Stimulated activated CD4-positive, alpha-beta T cell treated with anti-CD3 and anti-CD28 coated beads, TNF-alpha, amount 100 ng/mL, for 48 hours (primary cell): ENCODE measurements at places on chromosomes 12 and 14.
A peak's percentile ranks its signal among the peaks of the same experiment; 100 is the strongest.

GRCh38 chr12:110330124-110330523, 49.1 kb downstream of the ATP2A2 start:
- DNase-seq: no peak

DNA sequence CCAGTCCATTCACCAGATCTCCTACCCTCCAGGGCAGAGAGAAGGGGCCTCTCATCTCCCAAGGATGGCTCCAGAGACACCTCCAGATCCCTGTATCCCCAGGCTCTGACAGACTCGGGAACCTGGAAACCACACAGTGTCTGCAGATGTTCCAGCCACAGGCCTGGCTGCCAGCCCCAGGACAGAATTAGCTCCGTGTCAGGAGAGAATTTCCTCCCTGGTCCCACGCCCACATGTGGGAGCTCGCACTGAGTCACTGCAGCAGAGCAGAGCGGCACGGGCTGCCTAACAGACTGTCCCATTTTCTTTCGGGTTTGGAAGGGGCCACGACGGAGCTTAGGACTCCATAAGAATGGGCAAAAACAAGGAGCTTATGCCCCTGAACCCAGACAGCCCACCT, 33.6 kb downstream of the CMKLR1 start:
- DNase-seq: peak; percentile 3

- DNase-seq: no peak
Measured at GRCh38 chr12:116137318-116137717, 140.2 kb downstream of the MED13L start.

DNA sequence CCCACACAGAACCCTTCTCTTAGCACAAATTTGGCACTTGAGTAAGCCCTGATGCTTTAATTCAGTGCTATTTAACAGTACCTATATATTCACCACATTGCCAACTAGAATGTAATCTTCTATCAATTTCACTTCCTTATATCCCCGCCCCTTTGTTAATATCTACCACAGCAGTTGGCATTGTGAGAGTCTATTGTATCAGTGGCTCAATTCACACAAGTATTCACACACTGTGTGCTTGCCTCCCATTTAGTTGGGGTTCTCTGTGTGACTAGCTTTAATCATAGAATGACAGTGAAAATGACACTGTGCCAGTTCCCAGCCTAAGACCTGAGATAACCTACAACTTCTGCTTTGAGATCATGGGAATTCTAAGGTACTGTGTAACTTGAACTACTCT, 103.1 kb downstream of the SEC23A start:
- DNase-seq: no peak

GRCh38 chr14:52267501-52268278, at the start of gene PTGDR:
Gene PTGDR, plus strand, starts transcription at chr14:52267698. Its CDS starts 117 bp downstream, at chr14:52267815.
- DNase-seq: no peak

DNA sequence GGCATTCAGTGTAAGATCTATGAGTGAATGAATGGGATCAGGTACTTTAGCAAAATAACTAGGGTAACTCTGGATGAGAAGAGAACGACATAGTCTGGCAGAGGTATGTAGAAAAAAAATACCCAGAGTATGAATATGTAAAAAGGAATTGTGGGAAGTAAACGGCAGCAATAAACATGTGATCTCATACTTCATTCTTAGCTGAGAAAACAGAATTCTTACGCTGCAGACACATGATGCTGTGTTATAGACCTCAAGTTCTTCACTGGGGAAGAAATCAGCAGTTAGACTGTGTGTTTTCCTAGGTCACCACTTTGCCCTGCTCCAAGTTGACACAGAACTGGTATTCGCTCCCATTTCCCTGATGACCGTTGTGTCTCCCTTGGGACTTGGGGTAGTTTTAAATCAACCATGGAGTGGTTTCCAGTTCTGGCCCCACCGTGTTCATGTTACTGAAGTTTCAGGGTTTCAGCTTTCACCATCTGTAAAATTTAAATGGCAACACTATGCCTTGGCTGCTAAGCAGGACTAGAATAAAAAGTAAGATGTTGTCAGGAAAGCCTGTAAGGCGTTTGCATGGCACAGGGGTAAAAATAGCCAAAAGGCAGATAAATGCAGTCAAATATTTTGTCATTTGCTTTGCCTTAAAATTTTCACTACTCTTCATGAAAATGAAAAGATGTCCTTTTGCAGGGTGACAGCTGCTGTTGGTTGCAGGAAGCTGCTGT, 223.7 kb downstream of the PELI2 start:
- no peak for DNase-seq

GRCh38 chr14:88848571-88848970, 24.1 kb downstream of the TTC8 start:
- no peak for DNase-seq

DNA sequence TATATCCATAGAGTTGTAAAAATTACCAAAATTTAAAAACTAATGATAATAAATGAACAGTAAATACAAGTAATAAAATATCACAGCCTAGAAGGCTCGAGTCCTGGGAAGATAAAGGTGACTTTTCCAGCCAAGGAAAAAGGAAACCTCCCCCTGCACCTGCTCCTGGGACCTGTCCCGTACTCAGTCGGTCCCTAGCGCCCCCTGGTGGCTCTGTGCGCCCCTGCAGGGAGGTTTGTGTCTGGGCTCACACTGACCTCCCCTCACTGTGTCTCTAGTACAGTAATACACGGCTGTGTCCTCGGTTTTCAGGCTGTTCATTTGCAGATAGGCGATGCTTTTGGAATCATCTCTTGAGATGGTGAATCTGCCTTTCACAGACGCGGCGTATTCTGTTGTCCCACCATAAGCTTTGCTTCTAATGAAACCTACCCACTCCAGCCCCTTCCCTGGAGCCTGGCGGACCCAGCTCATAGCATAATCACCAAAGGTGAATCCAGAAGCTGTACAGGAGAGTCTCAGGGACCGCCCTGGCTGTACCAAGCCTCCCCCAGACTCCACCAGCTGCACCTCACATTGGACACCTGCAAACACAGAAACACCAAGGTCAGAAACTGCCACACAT, 1030.4 kb downstream of the TMEM121 start:
- peak; percentile 75 for DNase-seq

GRCh38 chr14:89654998-89655397, 238.0 kb upstream of the FOXN3 start:
- DNase-seq: no peak

DNA sequence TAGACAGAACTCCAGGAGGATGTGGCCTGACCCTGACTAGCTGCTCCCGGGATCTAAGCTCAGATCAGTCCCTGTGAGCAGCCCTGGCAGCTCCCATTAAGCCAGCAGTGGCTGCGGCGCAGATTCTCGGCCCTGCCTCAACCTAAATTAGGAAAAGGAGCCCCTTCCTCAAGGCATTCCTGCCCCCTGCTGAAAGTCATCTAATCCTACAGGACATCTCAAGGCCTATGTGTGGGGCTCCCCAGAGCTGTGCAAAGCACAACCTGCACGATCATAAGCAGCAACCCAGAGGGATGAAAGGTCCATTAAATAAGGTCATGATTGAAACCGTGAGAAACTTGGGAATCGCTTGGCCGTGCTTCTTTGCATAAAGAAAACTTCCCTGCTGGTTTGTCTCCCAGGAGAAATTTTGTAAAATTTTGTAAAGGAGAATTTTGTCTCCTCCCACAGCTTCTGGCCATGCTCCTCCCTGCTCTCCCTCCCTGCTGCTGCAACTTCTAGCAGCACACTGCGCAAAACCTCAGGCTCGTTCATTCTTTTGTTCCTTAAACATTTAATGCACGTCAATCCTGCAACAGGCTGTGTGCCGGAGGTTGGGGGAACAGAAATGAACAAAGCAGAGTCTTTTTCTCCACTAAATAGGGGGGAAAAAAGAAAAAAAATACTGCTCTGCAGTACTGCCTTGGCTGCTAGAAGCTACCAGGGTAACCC, 96.6 kb upstream of the SLC35F4 start:
- no peak for DNase-seq

- DNase-seq: no peak
Measured at GRCh38 chr12:120468325-120468820, 1.2 kb downstream of the SRSF9 start.

- DNase-seq: no peak
Measured at GRCh38 chr12:113475451-113476175, 3.9 kb upstream of the LHX5 start.

DNA sequence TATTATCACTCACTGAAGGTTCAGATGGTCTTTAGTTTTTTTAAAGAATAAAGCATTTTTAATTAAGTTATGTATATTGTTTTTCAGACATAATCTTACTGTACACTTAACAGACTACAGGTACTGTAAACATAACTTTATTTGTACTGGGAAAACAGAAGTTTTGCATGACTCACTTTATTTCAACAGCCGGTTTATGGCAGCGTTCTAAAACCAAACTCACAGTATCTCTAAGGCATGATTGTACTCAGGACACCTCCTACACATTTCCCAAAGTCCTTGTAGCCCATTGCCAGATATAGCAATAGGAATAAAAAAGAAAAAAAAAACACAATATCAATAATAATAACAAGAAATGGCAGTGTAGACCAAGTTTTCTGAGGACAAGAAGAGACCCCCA, 1341.4 kb downstream of the FSCB start:
- DNase-seq: no peak

- DNase-seq: no peak
Measured at GRCh38 chr14:31307618-31308017, 100.0 kb upstream of the HECTD1 start.

DNA sequence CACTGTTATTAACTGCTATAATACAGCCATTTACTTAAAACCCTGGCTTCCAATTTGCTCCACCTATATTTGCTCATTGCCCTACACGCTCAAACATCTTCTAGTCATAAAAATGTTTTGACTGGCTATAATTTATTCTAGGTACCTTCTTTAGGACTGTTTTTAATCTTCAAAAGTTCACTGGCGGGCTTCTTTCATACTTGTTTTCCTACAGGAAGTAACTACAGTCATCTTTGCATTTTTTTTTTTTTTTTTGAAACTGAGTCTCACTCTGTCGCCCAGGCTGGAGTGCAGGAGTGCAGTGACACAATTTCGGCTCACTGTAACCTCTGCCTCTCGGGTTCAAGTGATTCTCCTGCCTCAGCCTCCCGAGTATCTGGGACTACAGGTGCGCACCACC, 32.5 kb downstream of the MPHOSPH9 start:
- DNase-seq: no peak

DNA sequence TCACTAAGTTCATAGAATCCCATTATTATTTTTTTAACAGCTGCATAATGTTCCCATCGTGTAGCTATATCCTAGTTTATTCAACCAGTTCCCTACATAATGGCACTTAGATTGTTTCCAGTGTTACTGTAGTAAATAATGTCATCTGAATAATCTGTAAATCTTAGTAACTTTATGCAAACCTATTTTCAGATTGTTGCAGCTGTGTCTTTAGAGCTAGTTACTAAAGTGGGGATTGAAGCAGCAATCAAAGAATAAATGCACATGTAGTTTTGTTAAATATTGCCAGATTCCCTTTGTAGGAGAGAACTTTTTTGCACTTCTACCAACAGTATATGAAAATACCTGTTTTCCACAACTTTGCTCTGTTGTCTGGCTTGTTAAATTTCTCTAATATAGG, 13.1 kb downstream of the ARID2 start:
- DNase-seq: no peak

DNA sequence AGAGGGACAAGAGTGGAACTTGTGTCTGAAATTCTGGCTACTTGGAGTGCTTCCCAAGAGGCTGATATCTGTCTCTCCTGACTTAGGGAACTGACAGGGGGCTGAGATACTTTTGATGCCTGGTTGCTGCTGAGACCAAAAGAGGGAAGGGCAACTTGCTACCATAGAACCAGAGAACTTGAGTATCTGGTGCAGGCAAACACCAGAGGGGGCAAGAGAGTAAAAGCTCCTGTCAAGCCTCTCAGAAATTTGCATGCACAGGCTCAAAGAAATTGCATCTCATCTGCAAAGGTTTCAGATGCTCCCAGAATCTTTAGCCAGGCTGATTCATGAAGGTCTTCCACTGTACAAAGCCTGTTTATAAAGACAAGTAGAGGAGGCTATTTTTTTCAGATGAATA, 391.3 kb upstream of the FOXG1 start:
- no peak for DNase-seq

DNA sequence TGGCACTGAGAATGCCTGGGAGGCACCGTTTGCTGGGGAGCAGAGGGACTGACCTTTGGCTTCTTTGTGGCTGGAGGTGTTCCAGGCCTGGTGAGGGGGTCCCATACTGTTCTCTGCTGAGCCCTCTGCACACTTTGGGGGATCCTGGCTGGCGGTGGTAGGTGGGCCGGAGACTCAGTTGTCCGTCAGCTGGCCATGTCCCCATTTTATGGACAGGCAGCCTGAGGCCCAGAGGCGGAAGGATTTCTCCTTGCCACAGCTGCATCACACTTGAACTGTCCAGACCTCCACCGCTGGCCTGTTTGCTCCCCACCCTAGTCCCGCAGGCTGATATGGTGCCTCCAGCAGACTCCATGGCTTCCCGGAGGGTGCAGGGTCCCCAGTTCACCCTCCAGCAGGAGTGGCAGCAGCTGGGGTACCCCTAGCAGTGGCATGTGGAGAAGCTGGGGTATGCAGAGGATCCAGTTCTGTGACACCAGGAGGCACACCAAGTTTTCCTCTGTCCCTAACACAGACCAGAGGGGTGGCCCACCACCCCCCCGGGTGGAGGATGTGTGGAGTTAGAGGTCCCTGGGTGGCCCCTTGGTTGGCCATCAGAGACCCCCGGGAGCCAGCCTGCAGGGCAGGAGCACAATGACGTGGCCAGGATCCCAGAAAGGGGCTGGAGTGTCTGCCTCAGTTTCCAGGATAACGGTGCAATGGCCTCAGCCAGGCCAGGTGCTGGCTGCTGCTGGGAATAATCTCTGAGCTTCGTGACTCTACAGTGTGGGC, 14.8 kb downstream of the SLC25A29 start:
- no peak for DNase-seq

- DNase-seq: no peak
Measured at GRCh38 chr12:108614639-108615038, 16.8 kb upstream of the TMEM119 start.

DNA sequence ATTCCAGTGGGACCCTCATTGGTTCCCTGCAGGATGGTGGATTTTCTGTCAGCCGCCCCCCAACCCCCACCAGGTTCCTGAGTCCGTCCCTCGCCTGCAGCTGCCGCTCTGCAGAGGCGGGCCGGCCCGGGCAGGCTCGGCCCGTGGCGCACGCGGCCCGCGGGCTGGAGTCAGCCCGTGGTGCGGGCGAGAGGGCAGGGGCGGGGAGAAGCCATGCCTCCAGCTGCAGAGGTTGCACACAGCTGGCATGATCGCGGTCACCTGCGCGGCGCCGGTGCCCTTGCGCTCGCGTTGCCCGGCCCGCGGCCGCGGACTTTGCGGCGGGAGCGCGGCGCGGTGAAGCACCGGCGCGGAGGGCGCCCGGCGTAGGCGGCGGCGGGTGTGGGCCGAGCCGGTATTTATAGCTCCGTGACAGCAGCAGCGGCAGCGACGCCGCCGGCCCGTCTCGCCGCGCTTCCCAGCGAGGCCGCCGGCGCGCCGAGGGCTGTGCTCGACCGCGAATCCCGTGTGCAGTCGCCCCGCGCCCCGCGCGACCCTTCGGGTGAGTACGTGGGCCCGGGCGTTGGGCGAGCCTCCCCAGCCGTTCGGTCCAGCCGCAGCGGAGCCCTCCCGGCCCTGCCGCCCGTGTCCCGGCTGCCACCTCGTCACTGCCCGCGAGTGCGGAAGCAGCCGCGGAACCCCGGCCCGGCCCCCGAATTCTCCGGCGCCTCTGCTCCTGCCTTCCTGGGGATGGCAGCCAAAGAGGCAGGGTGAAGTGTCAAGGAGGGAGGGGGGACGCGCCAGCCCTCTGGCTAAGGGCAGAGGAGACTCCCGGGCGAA, at the start of gene TMEM117:
TSS of gene TMEM117 (plus strand) at position 426 of the 819 bp plus-strand sequence.
- DNase-seq: peak; percentile 21
